ENCODE measurements at places on chromosomes 2 and 18.

GRCh38 chr2:44275927-44276303, 635 bp downstream of the SLC3A1 start:
- DNase-seq = no peak

DNA sequence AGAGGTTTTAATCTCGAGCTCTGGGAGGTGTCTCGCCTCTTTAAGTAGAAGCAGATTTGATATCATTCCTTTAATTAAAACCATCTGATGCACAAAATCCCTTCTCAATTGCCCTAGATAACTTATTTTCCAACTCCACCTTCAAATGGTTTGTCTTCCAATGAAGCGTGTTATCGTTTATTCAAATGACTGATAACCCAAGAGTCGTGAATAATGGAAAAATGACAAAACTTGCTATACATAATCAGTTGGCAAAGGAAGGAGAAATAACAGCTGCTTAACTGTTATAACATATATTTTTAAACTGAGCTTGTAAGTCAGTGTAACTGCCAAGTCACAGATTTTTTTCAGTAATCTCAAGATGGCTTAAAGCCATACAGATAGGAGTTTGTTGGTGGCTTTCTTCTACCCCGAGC, 144.6 kb downstream of the QPCT start:
- no peak for DNase-seq

GRCh38 chr2:20157193-20157891, 67.6 kb downstream of the SDC1 start:
- DNase-seq = no peak

DNA sequence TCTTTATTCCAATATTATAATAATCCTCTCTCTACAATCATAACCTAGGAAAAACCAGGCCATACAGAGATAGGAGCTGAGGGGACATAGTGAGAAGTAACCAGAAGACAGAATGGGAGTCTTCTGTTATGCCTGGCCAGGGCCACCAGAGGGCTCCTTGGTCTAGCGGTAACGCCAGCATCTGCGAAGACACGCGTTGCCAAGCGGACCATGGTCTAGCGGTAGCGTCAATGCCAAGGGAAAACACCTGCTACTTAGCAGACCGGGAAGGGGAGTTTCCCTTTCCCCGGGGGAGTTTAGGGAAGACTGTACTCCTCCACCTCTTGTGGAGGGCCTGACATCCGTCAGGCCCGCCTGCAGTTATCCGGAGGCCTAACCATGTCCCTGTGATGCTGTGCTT, 36.6 kb downstream of the ARL6IP6 start:
- DNase-seq = no peak

- DNase-seq = no peak
Measured at GRCh38 chr2:11410101-11410500, 55.9 kb downstream of the E2F6 start.

GRCh38 chr2:240722796-240723735, 31.4 kb downstream of the AQP12A start:
- no peak for DNase-seq

DNA sequence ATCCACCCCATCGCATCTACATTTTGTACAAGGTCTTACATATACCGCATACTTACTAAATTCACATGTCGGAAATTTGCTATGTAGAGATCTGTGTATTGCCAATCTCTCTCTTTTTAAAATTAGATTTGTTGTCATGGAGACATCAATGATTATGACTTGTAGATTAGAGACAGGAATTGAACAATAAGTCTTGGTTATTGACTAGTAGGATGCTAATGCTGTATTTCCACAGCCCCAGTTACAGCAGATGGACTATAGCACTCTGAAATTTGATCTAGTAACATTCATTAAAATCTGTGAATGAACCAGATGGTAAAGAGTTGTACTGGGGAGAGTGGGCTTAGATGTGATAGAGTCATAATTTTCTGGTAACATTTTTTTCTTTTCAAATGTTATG, 805.7 kb downstream of the SLC4A3 start:
- no peak for DNase-seq

DNA sequence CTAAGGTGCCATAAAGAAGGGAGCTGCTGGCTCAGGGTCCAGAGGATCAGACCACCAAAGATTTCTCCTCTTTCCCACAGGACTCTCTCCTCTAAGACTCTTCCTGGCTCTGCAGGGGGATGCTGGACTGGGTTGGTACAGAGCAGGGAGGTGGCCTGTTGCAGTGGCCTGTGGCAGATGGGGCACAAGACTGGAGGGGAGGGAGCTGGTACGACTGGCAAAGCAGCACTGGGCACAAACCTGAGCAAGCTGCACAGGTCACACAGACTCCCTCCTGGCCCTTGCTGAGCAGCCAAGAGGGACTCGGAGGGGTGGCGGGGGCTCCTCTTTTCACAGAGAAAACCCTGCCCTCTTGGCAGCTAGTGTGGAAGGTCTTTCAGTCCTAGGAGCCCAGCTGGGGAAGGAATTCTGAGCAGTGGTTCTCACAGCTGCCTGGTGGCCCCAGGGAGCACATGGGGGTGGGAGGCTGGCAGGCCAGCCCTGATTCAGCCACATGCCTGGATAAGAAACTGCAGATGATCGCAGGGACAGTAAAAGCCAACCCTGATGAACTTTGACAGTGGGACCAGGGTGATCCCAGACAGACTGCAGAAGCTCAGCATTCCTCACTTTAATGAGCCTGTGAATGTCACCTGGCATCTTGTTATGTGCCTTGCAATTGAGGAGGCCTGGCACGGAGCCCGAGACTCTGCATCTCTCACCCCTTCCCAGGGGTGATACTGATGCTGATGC, 32.5 kb upstream of the ACAA2 start:
- no peak for DNase-seq

- DNase-seq = peak; percentile 36
Measured at GRCh38 chr2:136247204-136247950, 129.4 kb upstream of the CXCR4 start.

DNA sequence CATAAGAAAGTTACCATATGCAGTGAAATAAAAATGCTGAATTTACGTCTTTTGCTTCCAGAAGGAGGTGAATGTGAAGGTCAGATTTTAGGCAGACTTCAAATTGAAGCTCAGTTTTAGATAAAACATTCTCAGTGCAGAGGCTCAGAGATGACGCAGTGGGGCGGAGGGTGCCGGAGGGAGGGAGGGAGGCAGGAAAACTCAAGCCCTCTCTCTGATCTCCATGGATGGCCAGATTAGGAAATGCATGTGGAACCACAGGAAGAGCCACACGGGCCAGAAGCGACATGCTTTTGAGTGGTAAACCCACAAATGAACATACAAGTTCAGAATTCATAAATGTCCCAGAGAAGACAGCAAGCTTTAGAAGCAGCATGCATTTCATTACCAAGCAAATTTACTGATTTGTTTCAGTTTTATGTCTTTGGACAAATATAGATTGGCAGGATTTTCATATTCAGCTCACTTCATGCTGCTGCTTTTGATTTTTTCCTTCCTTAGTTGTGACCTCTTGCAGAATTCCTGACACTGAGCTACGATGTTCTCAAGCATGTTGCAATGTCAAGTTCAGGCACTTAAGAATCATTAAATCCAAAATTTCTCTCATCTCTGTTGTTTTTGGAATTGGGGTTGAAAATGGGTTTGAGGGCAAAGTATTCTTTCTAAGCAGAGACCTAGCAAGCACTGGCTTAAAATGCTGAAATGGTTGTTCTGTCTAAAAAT, 29.7 kb upstream of the APCDD1 start:
- peak; percentile 49 for DNase-seq

DNA sequence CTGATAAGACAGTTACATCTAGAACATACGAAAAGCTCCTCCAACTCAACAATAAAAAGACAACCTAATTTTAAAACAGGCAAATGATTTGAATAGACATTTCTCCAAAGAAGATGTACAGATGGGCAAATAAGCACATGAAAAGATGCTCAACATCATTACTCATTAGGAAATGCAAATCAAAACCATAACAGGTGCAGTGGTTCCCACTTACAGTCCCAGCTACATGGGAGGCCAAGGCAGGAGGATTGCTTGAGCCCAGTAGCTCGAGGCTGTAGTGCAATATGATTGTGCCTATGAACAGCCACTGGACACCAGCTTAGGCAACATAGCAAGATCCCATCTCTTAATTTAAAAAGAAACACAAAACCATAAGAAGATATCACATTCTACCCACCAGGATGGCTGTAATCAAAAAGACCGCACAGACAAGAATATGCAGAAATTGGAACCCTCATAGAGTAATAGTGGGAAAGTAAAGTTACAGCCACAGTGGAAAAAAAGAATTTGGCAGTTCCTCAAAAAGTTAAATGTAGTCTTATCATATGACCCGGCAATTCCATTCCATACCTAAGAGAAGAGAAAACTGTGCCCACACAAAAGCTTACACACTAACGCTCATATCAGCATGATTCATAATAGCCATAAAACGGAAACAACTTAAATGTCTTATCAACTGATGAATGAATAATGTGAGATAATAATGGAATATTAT, 30.5 kb upstream of the ARMC9 start:
- DNase-seq = no peak

DNA sequence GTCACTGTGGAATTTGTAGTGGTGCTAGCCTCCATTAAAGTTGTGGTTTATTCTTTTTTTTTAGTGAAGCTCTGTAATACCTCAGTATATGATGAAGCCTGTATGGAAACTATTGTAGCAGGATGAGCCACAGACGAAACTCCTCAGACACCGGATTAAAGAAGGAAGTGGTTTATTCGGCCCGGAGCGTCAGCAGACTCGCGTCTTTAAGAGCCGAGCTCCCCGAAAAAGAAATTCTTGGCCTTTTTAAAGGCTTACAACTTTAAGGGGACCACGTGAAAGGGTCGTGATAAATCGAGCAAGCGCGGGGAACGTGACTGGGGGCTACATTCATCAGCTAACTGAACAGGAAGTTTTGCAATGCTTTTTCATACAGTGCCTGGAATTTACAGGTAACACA, 8.1 kb upstream of the CCL20 start:
- DNase-seq = no peak

DNA sequence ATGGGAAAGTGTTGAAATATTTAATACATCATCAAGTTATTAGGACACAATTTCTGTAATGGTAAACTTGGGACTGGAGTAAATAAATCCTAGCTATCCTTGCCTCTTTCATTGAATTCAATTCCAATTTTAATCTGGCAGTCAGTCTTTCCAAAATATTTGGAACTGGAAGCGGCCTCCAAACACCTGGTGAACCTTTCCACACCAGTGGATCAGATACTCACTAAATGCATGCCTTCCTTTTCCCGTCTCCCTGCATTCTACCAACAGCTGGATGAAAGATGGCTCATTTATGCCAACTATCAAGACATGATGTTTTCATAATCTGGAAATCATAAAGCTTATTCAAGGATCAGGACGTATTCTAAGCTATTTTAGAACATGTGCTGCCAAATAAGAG, 488.2 kb upstream of the SPHKAP start:
- DNase-seq = no peak

DNA sequence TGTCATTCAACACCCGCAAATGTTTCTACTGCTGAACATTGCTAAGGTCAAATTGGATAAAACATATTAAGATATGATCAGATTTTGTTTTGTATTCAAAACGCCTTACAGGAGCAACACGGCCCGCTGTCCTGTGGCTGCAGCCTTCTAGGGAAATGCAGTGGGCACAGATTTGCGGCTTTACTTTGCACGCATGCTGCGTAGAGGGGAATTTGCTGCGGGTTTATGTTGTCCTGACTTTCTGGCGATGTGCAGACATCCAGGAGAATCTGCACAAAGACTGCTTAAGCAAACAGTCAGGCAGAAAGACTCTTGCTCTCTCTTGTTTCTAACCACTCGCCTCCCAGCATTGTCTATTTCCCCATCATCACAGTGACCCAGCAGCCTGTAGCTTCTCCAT, 88.3 kb downstream of the LRRC30 start:
- no peak for DNase-seq

GRCh38 chr18:77339093-77339492, 89.4 kb downstream of the GALR1 start:
- DNase-seq = no peak

DNA sequence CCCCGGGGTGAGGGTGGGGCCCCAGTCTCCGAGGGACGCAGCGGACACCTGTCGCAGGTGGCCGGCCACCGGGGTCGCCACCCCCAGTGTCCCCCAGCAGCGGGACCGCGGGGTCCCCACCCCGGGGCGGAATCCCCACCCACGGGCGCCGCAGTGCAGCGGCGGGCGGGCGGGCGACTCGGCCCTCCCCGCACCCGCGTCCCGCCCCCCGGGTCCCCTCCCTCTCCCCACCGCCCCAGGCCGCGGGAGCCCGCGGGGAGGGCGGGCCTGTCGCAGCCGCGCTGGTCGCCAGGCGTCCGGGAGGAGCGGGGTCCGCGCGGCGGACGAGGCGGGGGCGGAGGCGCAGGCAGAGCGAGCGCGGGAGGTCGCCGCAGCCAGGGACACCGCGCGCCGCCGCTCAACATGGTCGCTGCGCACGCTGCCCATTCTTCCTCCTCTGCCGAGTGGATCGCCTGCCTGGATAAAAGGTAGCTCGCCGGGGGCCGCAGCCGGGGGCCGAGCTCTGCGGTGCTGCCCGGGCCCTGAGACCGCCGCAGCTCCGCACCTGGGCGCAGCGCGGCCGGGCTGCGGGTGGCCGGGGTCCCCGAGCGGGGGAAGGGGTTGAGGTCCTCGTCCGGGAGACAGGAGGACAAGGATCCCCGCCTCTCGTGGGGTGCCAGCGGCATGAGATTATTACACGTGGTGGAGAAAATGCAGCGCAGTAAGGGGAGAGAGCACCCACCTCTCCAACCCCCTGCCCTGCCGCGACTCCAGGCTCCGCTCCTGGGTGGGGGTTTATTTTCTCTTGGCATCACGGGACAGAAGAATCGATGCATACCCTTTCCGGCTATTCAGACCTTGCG, at the start of gene RAPGEF4:
RAPGEF4 (plus strand) TSS at position 264 of the 842 bp plus-strand sequence; CDS start at position 403, 139 bp downstream.
- DNase-seq = no peak

- DNase-seq = no peak
Measured at GRCh38 chr2:222854773-222855700, 5.8 kb upstream of the ACSL3 start.
